ENCODE measurements at places on chromosomes 5 and 9.

- peak within 1 kb of the TSS; percentile 68 for H3K4me3 ChIP-seq
- no peak for DNase-seq
- H3K4me1 ChIP-seq = peaks cover 18% of the 10 kb centered on the region
- no peaks in the 10 kb centered on the region for H3K36me3 ChIP-seq
- H3K27ac ChIP-seq = peak within 1 kb of the TSS; percentile 97
- H3K27me3 ChIP-seq = no peaks in the 10 kb centered on the region
Observed at GRCh38 chr5:50666261-50667022, at the start of gene PARP8. Gene PARP8 (plus strand): TSS chr5:50666637. CDS start chr5:50667096, 459 bp downstream.

GRCh38 chr5:54315736-54316528 is 5.6 kb upstream of the ARL15 start:
- H3K4me3 ChIP-seq = no peak overlapping the region
- no peaks in the 10 kb centered on the region for H3K36me3 ChIP-seq
- H3K27ac ChIP-seq = no peak overlapping the region
- no peak for DNase-seq

- H3K36me3 ChIP-seq = no peaks in the 10 kb centered on the region
- no peaks in the 10 kb centered on the region for H3K4me1 ChIP-seq
- H3K27me3 ChIP-seq = no peaks in the 10 kb centered on the region
- no peak overlapping the region for H3K27ac ChIP-seq
- no peak overlapping the region for H3K4me3 ChIP-seq
Observed at GRCh38 chr5:66992547-66992946, 204.1 kb downstream of the CD180 start.

GRCh38 chr5:3190930-3191329 is 404.7 kb upstream of the IRX1 start:
- H3K36me3 ChIP-seq = no peaks in the 10 kb centered on the region
- H3K27me3 ChIP-seq = peaks cover 3% of the 10 kb centered on the region
- H3K4me3 ChIP-seq = no peak overlapping the region
- no peaks in the 10 kb centered on the region for H3K4me1 ChIP-seq
- no peak for DNase-seq

DNA sequence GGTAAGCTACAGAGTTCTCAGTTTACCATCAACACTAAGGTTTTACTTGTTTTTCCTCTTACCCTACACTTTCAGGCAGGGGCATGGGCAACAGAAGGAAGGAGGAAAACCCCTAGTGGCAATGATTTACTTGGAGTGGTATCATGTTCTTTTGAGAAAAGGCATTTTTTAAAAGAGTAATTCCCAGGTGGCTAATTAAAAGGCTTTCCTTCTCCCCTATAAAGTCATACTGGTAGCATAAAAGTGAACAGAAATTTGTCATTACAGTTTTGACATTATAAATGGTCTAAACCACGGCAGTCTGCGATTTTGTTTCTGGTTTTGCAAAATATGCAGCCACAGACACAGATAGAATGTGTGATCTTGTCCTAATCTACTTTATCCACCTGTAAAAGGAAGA is 30.9 kb upstream of the OR2K2 start:
- no peak for DNase-seq
- H3K36me3 ChIP-seq = peaks cover 12% of the 10 kb centered on the region
- no peak overlapping the region for H3K4me3 ChIP-seq
- H3K4me1 ChIP-seq = peaks cover 3% of the 10 kb centered on the region
- H3K27ac ChIP-seq = no peak overlapping the region

DNA sequence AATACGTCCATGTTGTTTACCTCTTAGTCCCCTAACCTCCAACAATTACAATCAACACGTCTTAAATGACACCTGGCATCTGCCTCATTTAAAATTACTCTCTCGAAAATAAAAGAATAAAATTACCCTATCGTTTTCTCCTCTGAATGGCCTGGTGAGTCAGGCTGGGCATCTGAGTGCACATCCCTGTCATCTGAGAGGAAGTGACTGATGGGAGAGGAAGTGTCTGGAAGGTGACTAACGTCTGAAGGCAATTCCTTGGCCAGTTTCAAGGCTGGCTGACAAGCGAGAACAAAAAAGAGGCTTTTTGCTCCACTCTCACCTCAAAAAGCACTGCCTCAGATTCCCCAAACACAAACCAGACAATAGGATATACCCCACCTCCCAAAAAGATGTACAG is 57.7 kb downstream of the MAPKAP1 start:
- H3K27me3 ChIP-seq = no peaks in the 10 kb centered on the region
- no peak for DNase-seq
- no peak overlapping the region for H3K4me3 ChIP-seq

GRCh38 chr5:160152287-160152686 is 33.0 kb upstream of the PWWP2A start:
- H3K36me3 ChIP-seq = no peaks in the 10 kb centered on the region
- H3K27ac ChIP-seq = no peak overlapping the region
- no peak for DNase-seq
- H3K4me3 ChIP-seq = no peak overlapping the region

DNA sequence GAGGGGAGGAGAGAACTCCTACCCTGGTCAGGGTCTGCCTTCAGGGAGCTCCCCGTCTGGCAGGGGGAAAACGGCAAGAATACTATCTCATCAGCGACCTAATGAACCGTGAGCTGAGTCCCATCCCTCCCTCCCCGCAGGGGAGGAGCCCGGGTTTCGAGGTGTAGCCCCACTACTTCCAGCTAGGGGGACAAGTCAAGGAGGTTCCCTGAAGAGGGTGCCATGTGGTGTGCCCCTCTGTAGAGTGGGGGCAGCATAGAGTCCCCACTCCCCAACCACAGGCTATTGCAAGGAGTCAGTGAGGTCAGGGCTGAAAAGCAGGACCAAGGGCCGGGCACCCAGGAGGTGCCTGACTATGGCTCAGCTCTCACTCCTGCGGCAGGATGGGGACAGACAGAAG is 50.9 kb upstream of the RXRA start:
- H3K27ac ChIP-seq = no peak overlapping the region
- H3K4me3 ChIP-seq = no peak overlapping the region
- H3K4me1 ChIP-seq = no peaks in the 10 kb centered on the region
- no peaks in the 10 kb centered on the region for H3K27me3 ChIP-seq

All from Panc1 (cell line).